ENCODE measurements at places on chromosomes 11 and 22. TPM values are rescaled to one million over a fixed set of nuclear protein-coding genes. Genes with fewer than 3 reads are reported as not detected.

Gene SCGB1C1
- not detected for total RNA-seq

GRCh38 chr22:41260871-41261270 is 20.1 kb upstream of the CHADL start:
- no peak for DNase-seq

- no peak for DNase-seq
Measured at GRCh38 chr11:19160847-19161246, 40.9 kb downstream of the CSRP3 start.

DNA sequence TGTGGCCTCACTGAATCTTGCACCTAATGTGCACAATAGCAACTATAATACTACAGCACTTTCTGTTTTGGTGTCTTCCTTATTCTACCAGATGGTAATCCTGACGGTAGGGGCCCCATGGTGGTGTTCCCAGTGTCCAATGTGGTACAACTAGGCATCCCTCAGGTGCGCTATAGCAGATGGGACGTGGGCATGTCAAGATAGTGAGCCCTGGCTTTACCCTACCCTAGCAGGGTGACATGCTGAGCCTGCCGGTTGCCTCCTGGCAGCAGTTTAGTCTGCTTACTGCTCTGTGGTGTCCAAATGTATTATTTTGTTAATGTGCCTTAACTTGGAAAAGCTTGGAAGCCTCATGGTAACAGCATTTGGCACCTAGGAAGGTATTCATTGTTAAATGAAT is 19.2 kb downstream of the ACO2 start:
- no peak for DNase-seq

Gene CHKA
- total RNA-seq: 16.2 TPM

DNA sequence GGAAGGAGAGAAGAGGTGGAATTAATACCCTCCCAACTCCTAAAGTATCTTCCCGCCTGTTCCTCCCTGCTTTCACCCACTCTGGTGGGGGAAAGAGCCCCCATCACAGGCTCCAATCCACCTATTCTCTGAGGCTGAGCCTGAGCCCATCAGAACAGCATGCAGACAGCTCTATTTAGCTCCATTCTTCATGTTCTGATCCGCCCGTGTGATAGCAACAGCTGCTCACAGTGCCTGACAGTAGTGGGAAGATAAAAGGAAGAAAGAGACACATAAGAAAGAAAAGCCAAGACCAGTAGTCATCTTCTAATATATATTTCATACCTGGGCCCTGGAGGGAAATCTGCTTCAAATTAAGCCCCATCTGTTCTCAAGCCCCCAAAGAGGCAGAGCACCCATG is 80.3 kb upstream of the AKIP1 start:
- no peak for DNase-seq

Gene ASCC2
- 26.2 TPM for total RNA-seq

- no peak for DNase-seq
Measured at GRCh38 chr11:95943546-95943945, 19.6 kb upstream of the MTMR2 start.

Data from RPMI7951 (cell line).